PC-3 (cell line): ENCODE measurements at places on chromosomes 3 and 15. TPM values are rescaled to one million over a fixed set of nuclear protein-coding genes. Genes with fewer than 3 reads are reported as not detected.

The DCBLD2 gene
- 265 and 307 TPM in 2 replicates for total RNA-seq

DNA sequence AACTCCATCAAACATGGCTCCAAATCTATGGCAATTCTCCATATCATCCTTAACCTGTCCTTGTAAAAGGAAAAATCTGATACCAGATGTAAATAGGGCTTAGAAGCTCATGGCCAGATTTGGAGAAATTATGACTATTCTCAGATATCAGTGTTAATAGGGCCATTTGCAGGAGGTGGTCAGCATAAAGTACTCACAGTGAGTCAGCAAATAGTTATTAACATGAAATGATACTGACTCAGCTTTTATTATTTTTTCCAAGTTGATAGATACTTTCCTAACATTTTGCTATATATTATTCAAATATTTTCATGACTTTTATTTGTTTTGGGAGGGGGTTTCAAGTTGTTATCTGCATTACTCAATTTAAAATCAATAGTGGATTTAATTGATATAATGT is 255.8 kb downstream of the MFSD1 start:
- peaks cover 10% of the 10 kb centered on the region for H3K4me1 ChIP-seq
- H3K4me3 ChIP-seq, result no peak overlapping the region
- H3K27me3 ChIP-seq, result no peaks in the 10 kb centered on the region
- peak; percentile 42 for DNase-seq
- H3K36me3 ChIP-seq, result no peaks in the 10 kb centered on the region

DNA sequence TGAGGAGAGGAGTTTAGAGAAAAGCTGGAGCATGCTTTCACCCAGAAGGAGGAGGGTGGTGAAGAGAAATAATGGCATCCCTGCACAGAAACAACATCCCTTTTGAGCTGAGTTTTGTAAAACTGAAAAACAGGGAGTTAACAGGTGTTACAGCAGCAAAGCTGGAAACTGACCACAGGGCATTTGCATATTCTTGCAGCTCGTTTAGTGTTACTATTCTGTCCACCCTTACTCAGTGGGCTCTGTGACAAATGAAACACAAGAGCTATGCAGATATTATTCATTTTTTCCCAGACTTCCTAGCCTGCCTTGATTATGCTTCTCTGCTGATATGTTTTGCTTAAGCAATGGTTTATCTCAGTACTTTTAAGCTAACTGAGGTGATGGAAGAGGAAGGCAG is 272.0 kb downstream of the NEK10 start:
- no peaks in the 10 kb centered on the region for H3K4me1 ChIP-seq
- no peak overlapping the region for H3K4me3 ChIP-seq
- no peaks in the 10 kb centered on the region for H3K27me3 ChIP-seq
- H3K36me3 ChIP-seq, result no peaks in the 10 kb centered on the region
- DNase-seq, result no peak

DNA sequence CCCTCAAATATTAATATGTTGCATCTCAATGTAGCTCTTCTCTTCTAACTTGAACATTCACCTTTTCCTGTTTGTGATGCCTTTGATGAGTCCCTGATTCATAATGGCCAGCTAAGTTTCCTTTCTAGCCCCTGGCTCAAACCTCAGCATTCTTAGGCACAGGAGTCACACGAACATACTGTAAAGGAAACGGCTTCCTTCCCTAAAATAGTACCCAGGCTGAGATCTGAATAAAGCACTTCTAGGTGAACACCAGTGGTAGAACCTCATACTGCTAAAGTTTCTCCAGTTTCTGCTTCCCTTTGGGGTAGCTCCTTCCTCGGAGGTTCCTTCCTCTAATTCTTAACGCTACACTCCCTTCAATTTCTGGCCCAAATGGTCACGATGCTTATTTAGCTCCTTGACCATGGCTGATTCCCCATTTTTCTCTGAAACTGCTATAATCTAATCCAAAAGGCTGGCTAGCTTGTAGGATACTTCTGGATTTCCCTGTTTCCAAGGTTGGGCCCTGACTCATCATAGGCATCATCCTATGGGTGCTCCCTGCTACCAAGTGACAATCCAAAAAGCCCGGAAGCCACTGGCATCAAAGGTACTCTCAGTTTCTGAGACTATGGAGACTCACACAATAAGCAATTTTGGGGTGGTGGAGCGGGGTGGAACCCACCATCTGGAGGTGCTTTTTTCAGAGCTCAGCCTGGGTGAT is 2.4 kb downstream of the ANAPC13 start:
- no peaks in the 10 kb centered on the region for H3K27me3 ChIP-seq
- H3K27ac ChIP-seq, result peak overlapping the region; percentile 75
- DNase-seq, result peak; percentile 65
- H3K4me1 ChIP-seq, result peaks cover 33% of the 10 kb centered on the region

DNA sequence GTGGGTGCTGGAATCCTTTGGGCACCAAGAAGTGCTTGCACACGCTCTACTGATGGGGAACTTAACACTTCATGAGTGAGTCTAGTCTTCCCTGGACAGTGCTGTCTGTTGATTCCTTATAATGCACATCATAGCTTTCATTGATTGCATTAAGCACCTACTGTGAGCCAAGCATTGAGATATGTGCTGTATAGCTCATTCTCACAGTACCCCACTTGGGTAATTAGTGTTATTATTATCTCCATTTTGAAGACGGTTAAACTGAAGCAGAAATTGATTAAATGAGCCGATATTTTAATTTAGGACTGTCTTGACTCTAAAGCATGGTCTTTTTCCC is 504 bp upstream of the PDHB start:
- peak overlapping the region; percentile 39 for H3K4me3 ChIP-seq
- H3K4me1 ChIP-seq, result peaks cover 20% of the 10 kb centered on the region
- H3K27ac ChIP-seq, result no peak overlapping the region
- H3K27me3 ChIP-seq, result no peaks in the 10 kb centered on the region

DNA sequence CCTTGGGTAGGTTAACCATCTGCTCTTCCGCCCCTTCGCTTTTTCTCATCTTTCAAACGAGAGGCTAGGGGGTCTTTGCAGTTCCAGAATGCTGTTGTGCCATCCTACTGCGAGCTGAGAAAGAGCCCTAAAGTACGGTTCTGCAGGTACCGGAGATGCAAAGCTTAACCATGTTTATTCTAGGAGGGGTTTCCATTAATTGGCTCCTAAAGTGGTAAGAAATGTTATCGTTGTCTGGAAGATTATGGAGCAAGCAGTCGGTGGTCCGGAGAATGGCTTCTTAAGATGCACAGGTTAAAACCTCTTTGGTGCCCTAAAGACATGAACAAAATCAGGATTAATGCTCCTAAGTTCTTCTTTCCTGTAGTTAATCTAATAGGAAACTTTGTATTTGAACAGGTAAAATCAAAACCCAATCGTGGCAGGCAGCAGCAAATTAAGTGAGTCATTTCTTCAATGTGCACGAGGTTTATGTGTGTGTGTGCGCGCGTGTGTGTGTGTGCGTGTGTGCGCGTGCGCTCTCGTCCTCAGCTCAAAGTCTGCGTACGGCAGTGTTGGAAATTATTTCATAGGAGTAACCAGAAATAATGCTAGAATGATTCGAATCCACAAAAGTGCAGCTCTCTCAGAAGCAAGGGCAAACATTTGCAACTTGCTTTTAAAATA is 772 bp downstream of the FAM81A start:
- no peak overlapping the region for H3K27ac ChIP-seq
- peaks cover 11% of the 10 kb centered on the region; the same call in 1 of the 2 replicates for H3K4me1 ChIP-seq
- no peaks in the 10 kb centered on the region for H3K27me3 ChIP-seq
- H3K36me3 ChIP-seq, result no peaks in the 10 kb centered on the region
- H3K4me3 ChIP-seq, result peak overlapping the region; percentile 81

DNA sequence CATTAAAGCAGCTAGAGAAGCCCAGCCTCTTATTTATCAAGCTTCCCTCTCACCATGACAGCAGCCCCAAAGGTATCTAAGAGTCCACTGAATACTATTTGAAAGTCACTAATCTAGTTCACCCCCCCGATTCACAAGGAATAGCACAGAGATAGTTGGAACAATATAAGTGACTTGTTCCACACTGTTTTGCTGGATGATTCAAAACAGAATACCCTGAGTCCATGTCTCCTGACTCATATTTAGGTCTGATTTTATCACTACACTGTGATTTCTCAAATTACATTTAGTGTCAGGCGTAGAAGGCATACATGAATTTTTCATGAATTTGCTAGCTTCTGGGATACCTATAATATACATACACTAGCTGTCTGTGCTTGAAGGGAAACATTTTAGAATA is 18.7 kb upstream of the EOGT start:
- H3K4me3 ChIP-seq, result no peak overlapping the region
- H3K36me3 ChIP-seq, result peaks cover 8% of the 10 kb centered on the region
- peak overlapping the region; percentile 89 for H3K27ac ChIP-seq

GRCh38 chr15:100918690-100919480 is at the start of gene LRRK1:
TSS of gene LRRK1 (plus strand) at chr15:100919357. CDS start at chr15:100924633, 5,276 bp downstream.
- H3K4me1 ChIP-seq, result peaks cover 33% of the 10 kb centered on the region
- H3K27me3 ChIP-seq, result no peaks in the 10 kb centered on the region
- peak within 1 kb of the TSS; percentile 80 for H3K4me3 ChIP-seq
- peak; percentile 58 for DNase-seq

- peak; percentile 64 for DNase-seq
- H3K27me3 ChIP-seq, result no peaks in the 10 kb centered on the region
- H3K36me3 ChIP-seq, result no peaks in the 10 kb centered on the region
- H3K4me1 ChIP-seq, result peaks cover 35% of the 10 kb centered on the region
- H3K4me3 ChIP-seq, result no peak overlapping the region
- H3K27ac ChIP-seq, result no peak overlapping the region
Observed at GRCh38 chr15:35305946-35306345, 220.9 kb upstream of the NANOGP8 start.

- H3K36me3 ChIP-seq, result no peaks in the 10 kb centered on the region
- DNase-seq, result no peak
- H3K4me3 ChIP-seq, result no peak within 1 kb of the TSS
- peaks cover 44% of the 10 kb centered on the region for H3K27me3 ChIP-seq
- no peak within 1 kb of the TSS for H3K27ac ChIP-seq
Observed at GRCh38 chr3:156120528-156121251, at the start of gene KCNAB1. TSS of gene KCNAB1 (plus strand) at chr3:156120578.

The CYP8B1 gene
- total RNA-seq, result not detected in 2 replicates

DNA sequence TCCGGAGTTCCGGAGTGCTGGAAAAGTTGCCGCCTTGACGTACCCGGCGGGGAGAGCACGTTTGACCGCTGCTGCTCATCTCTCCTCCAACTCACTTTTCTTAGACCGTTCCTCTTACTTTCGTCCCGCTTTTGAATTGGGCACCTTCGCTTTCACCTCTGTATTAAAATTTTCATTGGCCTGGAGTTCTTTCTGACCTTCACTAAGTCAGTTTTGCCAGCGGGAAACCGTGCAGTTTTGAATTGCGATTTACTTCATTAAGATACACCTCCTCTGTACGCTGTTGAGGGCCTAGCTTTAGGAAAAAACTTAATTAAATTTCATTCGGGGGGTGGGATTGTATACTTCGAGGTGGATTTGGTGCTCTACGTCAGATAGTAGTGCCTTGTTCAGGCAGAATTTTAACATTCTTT is 1.3 kb downstream of the GMPS start:
- H3K4me1 ChIP-seq, result peaks cover 14% of the 10 kb centered on the region
- peak overlapping the region; percentile 79 for H3K4me3 ChIP-seq
- no peaks in the 10 kb centered on the region for H3K27me3 ChIP-seq
- no peak for DNase-seq
- no peaks in the 10 kb centered on the region for H3K36me3 ChIP-seq
- peak overlapping the region; percentile 75 for H3K27ac ChIP-seq

The ITGB5 gene
- total RNA-seq, result 67.2 and 89.4 TPM in 2 replicates

DNA sequence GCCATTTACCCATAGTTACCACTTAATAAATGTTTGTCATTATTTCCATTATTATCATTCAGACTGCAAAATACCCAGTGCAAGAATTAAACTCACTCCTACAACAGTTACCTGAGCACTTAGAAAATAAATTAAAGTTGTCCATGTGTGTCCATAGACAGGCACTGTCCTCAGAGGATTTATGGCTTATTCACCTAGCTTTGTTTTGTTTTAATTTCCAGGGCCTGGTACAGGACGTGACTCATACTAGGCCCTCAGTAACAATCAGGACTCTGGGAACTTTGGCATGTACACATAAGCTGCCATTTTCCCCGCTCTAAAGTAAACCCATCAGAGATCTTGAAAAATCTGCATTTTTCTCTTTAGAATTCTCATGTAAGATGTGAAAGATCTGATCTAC is 458.5 kb upstream of the ARRDC4 start:
- no peaks in the 10 kb centered on the region for H3K27me3 ChIP-seq
- no peak overlapping the region for H3K4me3 ChIP-seq
- H3K4me1 ChIP-seq, result no peaks in the 10 kb centered on the region

DNA sequence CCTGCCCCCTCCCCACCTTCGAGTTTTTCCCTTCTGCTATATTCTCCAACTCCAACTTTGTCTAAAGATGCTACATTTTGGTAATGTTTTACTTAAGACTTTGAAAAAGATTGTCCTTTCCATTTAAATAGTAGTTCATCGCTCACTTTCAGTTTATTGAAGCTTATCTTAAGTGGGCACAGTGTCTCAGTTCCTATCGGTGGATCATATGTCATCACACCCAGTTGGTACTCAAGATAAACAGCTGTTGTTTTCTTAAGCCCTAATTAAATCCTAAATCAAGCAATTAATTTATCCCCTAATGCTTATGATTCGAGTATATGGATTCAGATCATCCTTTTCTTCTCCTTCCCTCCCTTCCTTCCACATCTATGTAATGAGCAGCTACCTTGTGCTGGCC is 210.7 kb downstream of the TLE3 start:
- H3K4me1 ChIP-seq, result no peaks in the 10 kb centered on the region
- H3K27ac ChIP-seq, result no peak overlapping the region
- DNase-seq, result no peak
- no peak overlapping the region for H3K4me3 ChIP-seq
- no peaks in the 10 kb centered on the region for H3K36me3 ChIP-seq

The KCNAB1 gene
- total RNA-seq, result not detected in 2 replicates

DNA sequence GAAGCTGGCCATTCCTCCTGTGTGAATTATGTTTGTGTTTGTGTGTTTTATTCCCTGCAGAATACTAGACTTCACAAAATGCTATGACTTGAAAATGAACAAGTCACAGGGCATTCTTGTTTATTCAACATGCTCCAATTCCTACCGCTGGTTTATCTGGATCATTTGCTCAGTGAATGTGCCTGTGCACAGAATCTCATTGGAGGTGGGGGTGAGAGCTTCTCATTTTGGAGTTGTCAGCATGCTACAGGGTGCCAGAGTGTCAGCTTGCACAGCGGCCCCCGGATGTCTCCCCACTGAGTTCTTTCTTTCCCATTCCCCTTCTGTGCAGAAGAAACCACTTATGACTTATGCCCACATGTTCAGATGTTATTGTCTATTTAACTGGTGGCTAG is 428.7 kb downstream of the ROBO2 start:
- H3K4me1 ChIP-seq, result no peaks in the 10 kb centered on the region
- H3K27ac ChIP-seq, result no peak overlapping the region
- no peak overlapping the region for H3K4me3 ChIP-seq
- H3K27me3 ChIP-seq, result peaks cover under 1% of the 10 kb centered on the region

DNA sequence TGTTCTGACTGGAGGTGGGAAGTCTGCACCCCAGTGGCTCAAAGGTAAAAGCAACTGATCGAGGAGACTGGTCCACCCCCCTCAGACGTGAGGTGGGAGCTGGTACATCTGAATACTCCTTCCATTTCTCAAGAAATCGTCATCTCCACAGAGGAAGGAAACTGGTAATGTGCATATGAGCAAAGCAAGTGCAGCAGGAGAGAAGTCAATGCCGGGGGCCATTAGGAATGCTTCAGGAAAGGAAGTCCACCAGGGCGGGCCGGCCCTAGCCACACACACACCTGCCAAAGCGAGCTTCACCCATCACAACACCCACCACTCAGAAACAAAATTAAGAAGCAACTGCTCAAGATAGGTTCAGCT is 8.5 kb downstream of the TBC1D2B start:
- H3K27me3 ChIP-seq, result no peaks in the 10 kb centered on the region
- H3K4me1 ChIP-seq, result peaks cover 36% of the 10 kb centered on the region
- no peak overlapping the region for H3K27ac ChIP-seq
- no peak overlapping the region for H3K4me3 ChIP-seq
- no peak for DNase-seq
- no peaks in the 10 kb centered on the region for H3K36me3 ChIP-seq
